ENCODE measurements at places on chromosomes 12 and 14.

GRCh38 chr12:22672951-22673350 lies 48.0 kb downstream of the ETNK1 start:
- no peak for DNase-seq

GRCh38 chr14:49898485-49898884 lies 5.6 kb downstream of the ARF6 start:
- no peak for DNase-seq

DNA sequence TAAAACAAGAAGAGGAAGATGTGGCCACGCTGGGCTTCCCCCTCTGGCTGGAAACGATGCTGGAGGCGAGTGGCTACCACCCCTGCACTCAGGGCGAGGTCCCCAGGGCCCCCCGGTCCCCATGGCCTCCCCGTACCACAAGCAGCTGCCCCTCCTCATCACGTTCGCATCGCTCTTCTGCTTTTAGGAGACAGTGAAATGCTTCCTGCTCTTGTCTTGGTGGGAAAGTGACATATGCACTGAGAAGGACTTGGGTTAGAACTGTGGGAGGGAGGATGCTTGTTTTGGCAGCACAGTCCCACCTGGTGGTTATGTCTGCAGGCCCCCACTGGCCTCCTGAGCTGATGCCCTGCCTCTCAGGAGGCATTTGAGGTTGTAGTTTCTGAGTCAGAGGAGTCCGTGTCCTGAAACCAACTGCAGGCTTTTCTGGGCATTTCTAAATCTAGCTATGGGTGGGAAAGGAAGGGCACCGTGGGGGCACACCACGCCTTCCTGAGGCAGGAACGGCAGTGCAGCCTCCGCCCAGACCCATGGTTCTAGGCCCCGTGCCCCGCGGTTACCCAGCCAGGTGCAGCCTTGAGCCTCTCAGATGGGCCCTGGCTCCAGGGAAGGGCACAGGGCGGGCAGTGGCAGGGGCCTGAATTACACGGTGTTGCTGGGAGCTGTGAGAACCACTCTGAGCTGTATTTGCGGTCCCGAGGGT lies 139.3 kb downstream of the ADGRD1 start:
- DNase-seq, result no peak

DNA sequence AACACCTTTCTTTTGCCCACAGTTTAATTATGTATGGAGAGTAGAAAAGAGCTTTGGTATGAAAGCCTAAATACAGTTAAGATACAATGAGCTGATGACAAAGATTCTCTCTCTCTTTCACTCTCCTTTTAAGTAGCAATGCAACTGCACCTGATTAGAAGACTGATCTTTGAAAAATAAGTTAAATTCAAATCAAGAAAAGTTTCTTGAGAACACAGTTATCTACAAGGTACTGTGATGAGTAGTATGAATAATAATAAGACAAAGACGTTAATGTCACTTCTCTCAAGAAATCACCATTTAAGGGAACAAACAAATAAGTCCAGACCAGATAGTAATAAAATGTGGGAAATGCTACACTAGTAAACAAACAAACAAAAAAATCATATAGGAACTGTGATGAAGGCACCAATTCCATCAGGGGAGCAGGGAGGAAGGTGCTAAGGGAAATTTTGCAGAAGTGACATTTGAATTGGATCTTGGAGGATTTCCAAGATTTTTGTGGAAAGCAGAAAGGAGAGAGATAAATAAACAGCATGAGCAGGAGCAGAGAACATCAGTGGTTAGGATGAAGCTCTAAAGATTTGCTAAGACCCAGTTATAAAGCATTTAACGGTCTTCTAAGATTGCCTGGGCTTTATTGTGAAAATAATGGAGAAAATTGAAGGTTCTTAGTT lies 65.2 kb upstream of the STK38L start:
- no peak for DNase-seq

DNA sequence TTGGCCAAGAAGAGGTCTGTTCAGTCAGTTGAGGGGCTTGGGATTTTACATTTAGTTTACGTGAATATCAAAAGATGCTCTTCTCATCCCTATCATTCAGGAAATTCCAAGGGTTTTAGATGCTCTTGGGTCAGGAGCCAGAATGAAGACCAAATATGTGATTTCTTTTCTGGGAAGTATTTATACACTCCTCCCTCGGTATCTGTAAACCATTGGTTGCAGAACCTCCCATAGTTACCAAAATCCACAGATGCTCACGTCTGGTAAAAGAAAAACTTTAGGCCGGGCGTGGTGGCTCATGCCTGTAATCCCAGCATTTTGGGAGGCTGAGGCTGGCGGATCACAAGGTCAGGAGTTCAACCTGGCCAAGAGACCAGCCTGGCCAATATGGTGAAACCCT lies 75.9 kb downstream of the TNFAIP2 start:
- no peak for DNase-seq

DNA sequence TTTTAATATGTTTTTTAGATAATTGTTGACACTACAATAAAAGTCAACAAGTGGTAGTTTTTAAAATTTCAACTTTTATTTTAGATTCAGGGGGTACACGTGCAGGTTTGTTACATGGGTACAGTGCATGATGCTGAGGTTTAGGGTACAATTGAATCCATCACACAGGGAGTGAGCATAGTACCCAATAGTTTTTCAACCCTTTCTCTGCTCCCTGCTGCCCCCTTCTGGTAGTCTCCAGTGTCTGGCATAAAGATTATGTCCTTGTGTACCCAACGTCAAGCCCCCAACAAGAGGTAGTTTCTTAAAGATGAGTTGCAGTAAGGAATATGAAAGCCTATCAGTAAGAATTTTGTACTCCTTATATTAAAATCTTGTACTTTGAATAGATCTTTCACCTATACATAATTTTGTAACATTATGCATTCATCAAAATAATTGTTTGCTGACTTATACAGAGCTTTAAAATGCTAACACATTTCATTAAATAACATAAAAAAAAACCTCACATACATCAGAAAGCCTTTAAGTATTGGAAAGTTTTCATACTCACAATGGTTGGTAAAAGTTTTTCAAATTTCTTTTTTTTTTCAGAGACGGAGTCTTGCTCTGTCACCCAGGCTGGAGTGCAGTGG lies 5.4 kb upstream of the RALGAPA1 start:
- DNase-seq, result no peak

DNA sequence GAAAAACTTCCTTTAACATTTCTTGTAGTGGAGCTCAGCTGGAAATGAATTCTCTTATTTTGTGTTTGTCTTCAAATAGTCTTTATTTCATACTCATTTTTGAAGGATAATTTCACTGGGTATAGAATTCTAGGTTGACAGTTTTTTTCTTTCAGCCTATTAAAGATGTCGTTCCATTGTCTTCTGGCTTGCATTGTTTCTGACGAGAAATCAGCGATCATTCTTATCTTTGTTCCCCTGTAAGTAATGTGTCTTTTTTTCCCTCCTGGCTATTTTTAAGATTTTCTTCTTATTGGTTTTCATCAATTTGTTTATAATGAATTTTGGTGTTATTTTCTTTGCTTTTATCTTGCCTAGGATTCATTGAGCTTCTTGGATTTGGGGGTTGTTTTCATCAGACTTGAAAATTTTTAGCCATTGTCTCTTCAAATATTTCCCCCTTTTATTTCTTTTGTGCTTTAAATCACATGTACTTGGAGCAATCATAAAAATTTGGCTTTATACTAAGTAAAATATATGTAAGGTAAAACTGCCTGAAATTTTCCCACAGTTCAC lies 89.4 kb downstream of the UNC79 start:
- no peak for DNase-seq

DNA sequence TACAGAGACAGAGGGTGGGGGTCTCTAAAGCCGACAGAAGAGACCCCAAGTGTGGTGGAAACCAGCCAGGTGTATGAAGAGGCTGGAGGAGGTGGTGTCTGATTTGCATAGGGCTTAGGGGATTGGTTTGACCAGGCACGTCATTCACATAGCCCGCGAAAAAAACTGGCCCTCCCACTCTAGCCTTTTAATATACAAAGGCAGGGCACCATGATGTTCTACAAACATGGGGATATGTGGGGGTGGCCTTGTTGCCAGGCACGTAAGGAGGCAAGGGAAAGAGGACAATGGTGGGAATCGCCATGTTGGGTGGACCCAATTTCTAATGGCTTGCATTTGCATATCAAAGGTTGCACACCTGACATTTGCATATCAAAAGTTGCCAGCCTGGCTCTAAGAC lies 13.2 kb downstream of the LALBA start:
- no peak for DNase-seq
